ENCODE measurements at places on chromosomes 3 and 15. TPM values are rescaled to one million over a fixed set of nuclear protein-coding genes. Genes with fewer than 3 reads are reported as not detected.

The NOX5 gene
- total RNA-seq, result 0.16 TPM

The LEKR1 gene
- total RNA-seq, result 2.7 TPM

The NEK11 gene
- total RNA-seq, result 26.0 TPM

The CD80 gene
- total RNA-seq, result 0.26 TPM

The OGG1 gene
- 32.1 TPM for total RNA-seq

The ITPKA gene
- 0.37 TPM for total RNA-seq

- no peak for DNase-seq
Measured at GRCh38 chr3:28012830-28013229, 228.6 kb upstream of the CMC1 start.

- DNase-seq, result peak; percentile 25
Measured at GRCh38 chr3:142447301-142447851, 461 bp downstream of the XRN1 start.

GRCh38 chr3:126666658-126667528 is 12.0 kb upstream of the TXNRD3 start:
- no peak for DNase-seq

- DNase-seq, result no peak
Measured at GRCh38 chr15:67082007-67082536, 16.7 kb downstream of the SMAD3 start.

DNA sequence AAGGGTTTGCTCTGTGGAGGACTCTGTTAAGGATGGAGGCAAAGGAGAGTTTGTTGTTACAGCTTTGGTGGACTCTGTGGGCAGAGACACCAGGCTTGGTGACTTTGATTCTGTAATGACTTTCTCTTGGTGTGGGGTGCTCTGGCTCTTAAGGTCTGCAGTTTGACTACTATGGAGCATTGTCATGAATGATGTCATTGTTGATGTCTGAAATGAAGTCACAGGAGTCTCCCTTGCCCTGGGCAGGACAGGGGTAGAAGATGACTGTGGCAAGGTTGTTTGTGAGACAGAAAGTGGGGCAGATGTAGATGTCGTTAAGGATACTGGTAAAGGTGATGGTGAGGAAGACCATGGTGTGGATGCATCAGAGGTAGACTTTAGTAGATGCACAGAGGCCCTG is 42.7 kb downstream of the HEG1 start:
- no peak for DNase-seq

GRCh38 chr3:46579756-46580286 is 13.7 kb upstream of the LRRC2 start:
- no peak for DNase-seq

DNA sequence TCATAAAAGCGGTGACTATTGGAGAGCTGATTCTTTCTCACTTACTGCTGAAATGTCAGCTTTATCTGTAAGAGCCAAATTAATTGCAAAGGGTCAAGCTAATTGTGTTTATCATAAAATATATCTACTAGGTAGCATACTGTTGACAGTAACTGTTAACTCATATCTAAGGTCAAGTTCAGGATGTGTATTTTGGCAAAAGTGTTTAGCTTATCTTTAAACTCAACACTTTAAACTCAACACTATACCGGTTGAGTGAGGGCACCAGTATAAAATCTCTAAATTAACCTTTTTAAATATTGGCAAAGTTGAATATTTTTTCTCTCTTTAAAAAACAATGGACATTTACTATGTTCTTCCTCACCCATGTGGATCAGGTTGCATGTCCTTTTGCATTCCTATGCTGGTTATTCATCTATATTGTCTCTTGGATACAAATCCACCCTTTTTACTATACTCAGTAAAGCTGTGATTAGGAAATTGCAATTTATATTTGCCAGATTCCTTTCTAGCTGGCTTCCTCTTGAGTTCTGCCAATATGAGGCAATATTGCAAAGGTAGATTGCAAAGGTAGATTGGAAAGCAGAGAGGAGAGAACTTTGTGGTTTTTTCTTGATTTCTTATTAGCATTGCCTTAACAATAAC is 344.6 kb upstream of the DCBLD2 start:
- no peak for DNase-seq

- no peak for DNase-seq
Measured at GRCh38 chr15:94467034-94467433, 235.7 kb downstream of the MCTP2 start.

GRCh38 chr15:52617026-52617425 is 48.2 kb upstream of the ARPP19 start:
- DNase-seq, result no peak

GRCh38 chr3:12560505-12561190 is 3.8 kb downstream of the MKRN2 start:
- DNase-seq, result no peak

- DNase-seq, result no peak
Measured at GRCh38 chr3:136567599-136568188, 184.5 kb downstream of the STAG1 start.

DNA sequence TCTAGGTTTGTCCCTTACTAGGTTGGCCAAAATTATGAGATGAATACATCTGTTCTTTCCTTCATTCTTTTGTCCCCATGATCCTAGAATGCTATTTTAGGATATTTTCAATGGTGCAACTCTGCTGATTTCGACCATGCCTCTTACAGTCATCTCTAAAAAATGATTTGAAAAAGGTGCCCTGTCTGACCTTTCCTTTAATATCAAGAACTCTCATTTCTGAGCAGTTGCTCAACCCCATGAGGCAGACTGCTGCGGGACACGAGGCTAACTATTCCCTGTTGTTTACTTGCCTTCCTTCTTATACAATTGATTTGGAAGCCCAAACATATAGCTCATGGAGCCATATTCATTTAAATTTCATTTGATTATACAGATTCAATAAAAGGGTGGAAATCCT is 14.6 kb downstream of the PLSCR2 start:
- no peak for DNase-seq

All from urinary bladder (tissue), 4 donors.